CD4-positive, alpha-beta memory T cell (primary cell): ENCODE measurements at places on chromosomes 4 and X. TPM values are rescaled to one million over a fixed set of nuclear protein-coding genes. Genes with fewer than 3 reads are reported as not detected.

Gene GABRG1
- not detected for total RNA-seq

Gene ATP8A1
- total RNA-seq, result 33.5 TPM

Gene CNKSR2
- 9.8 TPM for total RNA-seq

Gene PCDH7
- not detected for total RNA-seq

Gene MBNL3
- total RNA-seq, result 36.6 TPM

Gene EVC2
- 3.3 TPM for total RNA-seq

Gene MAGEB17
- not detected for total RNA-seq

Gene DDX3X
- total RNA-seq, result 320 TPM

Gene NALF2
- not detected for total RNA-seq

Gene CORIN
- total RNA-seq, result 0.36 TPM

Gene TLR10
- total RNA-seq, result 0.28 TPM

Gene LINC00632
- 16.2 TPM for total RNA-seq

Gene COL4A5
- not detected for total RNA-seq

Gene SPATA18
- not detected for total RNA-seq

Gene MCF2
- total RNA-seq, result 0.55 TPM

Gene TMSB15C
- 2.8 TPM for total RNA-seq

Gene RRH
- total RNA-seq, result not detected

Gene MXRA5
- total RNA-seq, result not detected

Gene ZMAT1
- 39.1 TPM for total RNA-seq

Gene UGT2A1
- total RNA-seq, result not detected

Gene SCRG1
- total RNA-seq, result not detected

Gene SPOCK3
- total RNA-seq, result not detected

Gene YY2
- 1.3 TPM for total RNA-seq

Gene PNMA5
- 0.28 TPM for total RNA-seq

Gene DOK7
- not detected for total RNA-seq

Gene UNC5C
- total RNA-seq, result not detected
